ENCODE measurements at places on chromosomes 3 and 15. TPM values are rescaled to one million over a fixed set of nuclear protein-coding genes. Genes with fewer than 3 reads are reported as not detected.

KCNH8 gene
- under 0.01 TPM for total RNA-seq

CKMT1A gene
- not detected for total RNA-seq

C15orf62 gene
- total RNA-seq, result 0.05 TPM

TP63 gene
- total RNA-seq, result not detected

CHRD gene
- 0.55 TPM for total RNA-seq

SPATA12 gene
- total RNA-seq, result not detected

TPM1 gene
- total RNA-seq, result 2,698 TPM

GPR171 gene
- not detected for total RNA-seq

TM4SF1 gene
- total RNA-seq, result 17.5 TPM

CLASP2 gene
- 82.6 TPM for total RNA-seq

PLSCR5 gene
- not detected for total RNA-seq

VIPR1 gene
- not detected for total RNA-seq

SAMMSON gene
- total RNA-seq, result not detected

IL17RE gene
- total RNA-seq, result 0.23 TPM

PEX5L gene
- under 0.01 TPM for total RNA-seq

ARL6IP5 gene
- 72.5 TPM for total RNA-seq

C3orf85 gene
- total RNA-seq, result not detected

MOBP gene
- not detected for total RNA-seq

INSYN1 gene
- 0.23 TPM for total RNA-seq

ASB7 gene
- 19.5 TPM for total RNA-seq

UTS2B gene
- total RNA-seq, result 0.30 TPM

LEKR1 gene
- 0.59 TPM for total RNA-seq

CHRNB4 gene
- total RNA-seq, result not detected

TXNRD3 gene
- total RNA-seq, result 7.1 TPM

GABRR3 gene
- total RNA-seq, result not detected

CLEC3B gene
- total RNA-seq, result not detected

ZNF662 gene
- 1.1 TPM for total RNA-seq

ARGFX gene
- not detected for total RNA-seq

SEMA3G gene
- total RNA-seq, result 0.09 TPM

TMEM115 gene
- total RNA-seq, result 41.9 TPM

EHHADH gene
- 2.4 TPM for total RNA-seq

CD80 gene
- total RNA-seq, result under 0.01 TPM

EPHA3 gene
- total RNA-seq, result 17.0 TPM

PARP6 gene
- total RNA-seq, result 14.7 TPM

TMCO5A gene
- not detected for total RNA-seq

ADAMTS17 gene
- 0.37 TPM for total RNA-seq

AHSG gene
- under 0.01 TPM for total RNA-seq

CD200R1 gene
- total RNA-seq, result not detected

FBXL22 gene
- 0.59 TPM for total RNA-seq

SKOR1 gene
- 0.09 TPM for total RNA-seq

ACTRT3 gene
- total RNA-seq, result 3.4 TPM

IGSF11 gene
- not detected for total RNA-seq

VPS39 gene
- total RNA-seq, result 56.7 TPM

ITPKA gene
- total RNA-seq, result 0.59 TPM

VGLL3 gene
- total RNA-seq, result 19.3 TPM

MST1 gene
- 4.8 TPM for total RNA-seq

ST3GAL6 gene
- 14.3 TPM for total RNA-seq

All from smooth muscle cell of the umbilical artery (primary cell).